ENCODE measurements at places on chromosomes 13 and 19.
A peak's percentile ranks its signal among the peaks of the same experiment; 100 is the strongest.

DNA sequence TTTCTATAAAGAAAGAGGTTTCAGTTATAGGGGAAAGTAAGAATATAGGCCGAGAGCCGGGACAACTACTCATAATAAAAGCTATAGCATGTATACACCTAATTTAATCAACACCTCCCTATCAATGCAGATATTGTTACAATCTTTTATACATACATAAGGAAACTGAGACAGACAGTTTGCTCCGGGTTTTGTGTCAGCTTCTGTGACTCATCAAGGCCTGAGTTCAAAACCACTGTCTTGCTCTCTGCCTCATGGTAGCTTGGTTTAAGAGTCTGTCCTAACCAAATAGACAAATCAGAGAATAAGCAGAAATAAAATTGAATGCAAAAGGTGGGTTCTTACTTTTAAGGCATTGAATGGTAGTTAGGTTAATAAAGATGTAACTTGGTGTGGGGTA is 222.9 kb downstream of the GGACT start:
- DNase-seq = no peak

DNA sequence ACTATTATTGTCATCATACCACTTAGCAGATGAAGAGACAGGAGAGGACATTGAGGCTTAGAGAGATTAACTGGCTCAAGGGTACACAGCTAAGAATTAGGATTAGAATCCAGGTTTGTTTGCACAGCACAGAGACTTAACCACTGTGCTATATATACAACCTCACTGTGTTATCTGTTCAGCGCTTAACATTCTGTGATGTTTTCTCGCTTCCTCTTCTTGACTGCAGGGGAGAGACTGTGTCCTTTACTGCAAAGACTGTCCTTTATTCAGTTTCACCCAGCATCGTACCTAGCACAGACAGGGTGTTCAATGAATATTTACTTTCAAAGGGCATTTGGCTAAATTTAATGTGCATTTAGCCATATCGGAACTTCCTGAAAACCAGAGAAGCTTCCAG is 54.9 kb upstream of the PCDH8 start:
- DNase-seq = no peak

DNA sequence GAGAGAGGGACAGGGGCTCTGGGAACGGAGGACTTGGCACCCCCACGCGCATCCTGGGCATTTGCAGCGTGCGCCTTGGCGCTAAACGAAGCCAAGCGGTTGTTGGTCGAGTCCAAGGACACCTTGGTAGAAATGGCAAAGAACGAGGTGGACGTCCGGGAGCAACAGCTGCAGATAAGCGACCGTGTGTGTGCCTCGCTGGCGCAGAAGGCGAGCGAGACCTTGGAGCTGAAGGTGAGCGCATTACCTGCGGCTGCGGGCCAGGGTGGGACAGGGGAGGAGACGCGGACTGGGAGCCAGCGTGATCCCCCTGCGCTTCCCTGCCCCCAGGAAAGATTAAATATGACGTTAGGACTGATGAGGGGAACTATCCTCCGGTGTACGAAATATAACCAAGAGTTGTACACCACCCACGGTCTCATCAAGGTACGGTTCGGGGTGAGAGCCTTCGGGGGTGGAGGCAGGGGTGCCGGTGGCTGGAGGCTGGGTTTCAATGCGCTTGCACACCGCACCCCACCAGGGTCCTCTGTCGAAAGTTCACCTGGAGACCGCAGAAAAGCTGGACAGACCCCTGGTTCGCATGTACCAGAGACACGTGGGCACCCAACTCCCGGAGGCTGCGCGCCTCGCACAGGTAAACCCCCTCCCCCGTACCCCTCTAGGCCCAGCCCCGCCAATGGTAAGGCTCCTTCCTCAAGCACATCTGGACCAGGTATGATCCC is 27.8 kb upstream of the CASP14 start:
- no peak for DNase-seq

GRCh38 chr13:98447881-98448641 is 128.8 kb downstream of the STK24 start:
- DNase-seq = no peak

- peak; percentile 51 for DNase-seq
Measured at GRCh38 chr19:35869327-35870123, 1.2 kb downstream of the APLP1 start.

Data from activated CD4-positive, alpha-beta T cell treated with anti-CD3 and anti-CD28 coated beads, Interleukin-2, amount 50 U/mL, for 24 hours (primary cell).